Camera-type eye (tissue), 1 donor: ENCODE measurements at places on chromosomes 2 and 18. TPM values are rescaled to one million over a fixed set of nuclear protein-coding genes. Genes with fewer than 3 reads are reported as not detected.

Gene PLCD4
- total RNA-seq, result 29.4 TPM

Gene G6PC2
- 4.2 TPM for total RNA-seq

Gene SERPINB3
- not detected for total RNA-seq

Gene IL36RN
- total RNA-seq, result 0.22 TPM

Gene MC5R
- 0.33 TPM for total RNA-seq

Gene SPHKAP
- 8.7 TPM for total RNA-seq

Gene LYPD6
- total RNA-seq, result 18.4 TPM

Gene RNF138
- 30.7 TPM for total RNA-seq

Gene KCNS3
- total RNA-seq, result 10.9 TPM

Gene VWA3B
- total RNA-seq, result not detected

Gene FIGN
- total RNA-seq, result 10.3 TPM

Gene MCFD2
- 96.5 TPM for total RNA-seq

Gene RSAD2
- 7.9 TPM for total RNA-seq

Gene ARHGAP28
- total RNA-seq, result 42.2 TPM

Gene TEKT4
- 0.22 TPM for total RNA-seq

Gene SPATS2L
- 76.5 TPM for total RNA-seq

Gene METAP1D
- total RNA-seq, result 23.1 TPM

Gene PXDN
- total RNA-seq, result 174 TPM

Gene STAT1
- total RNA-seq, result 61.7 TPM

Gene THSD7B
- total RNA-seq, result 30.6 TPM

Gene TRIM54
- total RNA-seq, result 4.7 TPM

Gene ATOH8
- 17.6 TPM for total RNA-seq

Gene GCG
- 0.99 TPM for total RNA-seq

Gene MTCL1
- total RNA-seq, result 26.9 TPM

Gene UGT1A10
- not detected for total RNA-seq

Gene SIX2
- total RNA-seq, result 12.4 TPM

Gene FAM237A
- total RNA-seq, result not detected

Gene PCARE
- 57.0 TPM for total RNA-seq

Gene KRTCAP3
- not detected for total RNA-seq

Gene HOXD12
- not detected for total RNA-seq

Gene CHN1
- total RNA-seq, result 71.1 TPM

Gene MOCOS
- total RNA-seq, result 1.2 TPM

Gene SLC11A1
- 7.8 TPM for total RNA-seq

Gene ACMSD
- total RNA-seq, result not detected

Gene DSC2
- total RNA-seq, result 20.9 TPM

Gene RPRM
- total RNA-seq, result 10.5 TPM

Gene MFSD2B
- 0.60 TPM for total RNA-seq

Gene IL1A
- total RNA-seq, result not detected

Gene CTAGE1
- total RNA-seq, result not detected

Gene BOK
- total RNA-seq, result 17.0 TPM

Gene CDH19
- total RNA-seq, result 9.6 TPM

Gene PGAP1
- total RNA-seq, result 72.3 TPM

Gene PLGLB2
- total RNA-seq, result 4.6 TPM

Gene FBXO15
- 4.5 TPM for total RNA-seq

Gene ZEB2
- total RNA-seq, result 322 TPM

Gene FOXI3
- total RNA-seq, result 7.1 TPM

Gene MLPH
- 10.6 TPM for total RNA-seq

Gene ITM2C
- 162 TPM for total RNA-seq

Gene KCNF1
- total RNA-seq, result 6.8 TPM

Gene LAMA3
- 25.9 TPM for total RNA-seq

Gene DIPK1C
- total RNA-seq, result 25.5 TPM

Gene CCL20
- total RNA-seq, result not detected
